ENCODE measurements at places on chromosomes 7 and 10.
A peak's percentile ranks its signal among the peaks of the same experiment; 100 is the strongest.

DNA sequence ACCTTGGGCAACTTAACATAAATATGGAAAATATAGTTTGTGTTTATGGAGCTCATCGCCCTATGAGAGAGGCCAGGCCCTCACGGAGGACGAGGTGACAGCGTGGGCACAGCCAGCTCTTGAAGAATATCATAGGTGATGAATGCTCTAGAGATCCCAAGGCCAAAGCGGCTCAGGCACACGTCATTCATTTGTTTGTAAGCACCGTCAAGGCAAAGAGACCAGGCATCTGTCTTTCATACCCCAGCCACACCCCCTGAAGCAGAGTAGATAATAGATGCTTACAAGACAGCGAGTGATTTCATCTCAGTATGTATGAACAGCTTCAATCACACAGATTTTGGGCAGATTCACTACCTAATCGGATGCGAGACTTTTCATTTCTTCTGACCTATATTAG lies 242.1 kb upstream of the C7orf33 start:
- no peak for DNase-seq

DNA sequence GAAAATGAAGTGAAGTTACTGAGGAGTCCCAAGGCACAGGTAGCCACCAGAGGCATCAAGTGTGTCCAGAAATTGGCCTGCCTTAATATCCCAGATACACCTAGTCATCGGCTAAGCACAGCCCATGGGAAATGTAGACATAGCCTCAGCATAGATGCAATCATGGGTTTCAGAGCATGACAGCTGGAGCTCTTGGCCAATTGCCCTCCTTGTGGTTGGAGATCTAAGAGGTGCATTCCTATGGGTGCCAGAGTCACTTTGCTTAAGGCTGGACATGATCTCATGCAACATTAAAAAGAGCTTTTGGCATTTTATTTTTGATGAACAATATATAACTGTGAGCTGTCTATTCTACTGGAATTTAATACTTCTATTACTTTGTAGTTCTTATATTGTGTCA lies 758.0 kb upstream of the LRRTM3 start:
- no peak for DNase-seq

GRCh38 chr10:43610636-43611035 lies 4.4 kb downstream of the ZNF485 start:
- no peak for DNase-seq

GRCh38 chr10:94076325-94076841 lies 82.7 kb downstream of the PLCE1 start:
- no peak for DNase-seq

DNA sequence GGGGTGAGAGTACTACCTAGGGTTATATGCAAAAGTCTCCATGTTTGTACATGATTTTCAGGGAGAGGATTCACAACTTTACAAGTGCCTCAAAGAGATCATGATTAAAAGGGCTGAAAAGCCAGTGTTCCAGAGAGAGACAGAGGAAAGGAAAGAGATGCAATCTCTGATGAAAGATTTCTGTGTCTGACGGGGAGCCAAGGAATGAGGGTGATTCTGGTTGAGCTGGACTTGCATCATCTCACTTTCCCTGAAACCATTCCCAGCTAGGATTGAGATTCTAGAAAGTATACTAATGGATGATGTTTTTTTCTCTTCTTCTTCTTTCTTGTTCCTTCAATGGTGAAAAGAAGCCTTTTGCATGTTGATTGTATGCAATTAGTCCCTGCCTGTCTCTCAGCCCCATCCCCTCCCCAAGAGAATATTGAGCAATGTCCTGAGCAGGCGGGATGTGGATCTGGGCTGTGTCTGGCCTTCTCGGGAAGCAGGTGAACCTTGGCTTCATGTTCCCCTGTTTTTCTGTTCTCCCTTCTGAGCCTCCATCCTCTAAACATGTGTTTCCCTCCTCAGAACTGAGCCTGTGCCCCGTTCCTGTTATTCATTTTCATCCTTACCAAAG lies 186.1 kb downstream of the ZNF365 start:
- DNase-seq = no peak

DNA sequence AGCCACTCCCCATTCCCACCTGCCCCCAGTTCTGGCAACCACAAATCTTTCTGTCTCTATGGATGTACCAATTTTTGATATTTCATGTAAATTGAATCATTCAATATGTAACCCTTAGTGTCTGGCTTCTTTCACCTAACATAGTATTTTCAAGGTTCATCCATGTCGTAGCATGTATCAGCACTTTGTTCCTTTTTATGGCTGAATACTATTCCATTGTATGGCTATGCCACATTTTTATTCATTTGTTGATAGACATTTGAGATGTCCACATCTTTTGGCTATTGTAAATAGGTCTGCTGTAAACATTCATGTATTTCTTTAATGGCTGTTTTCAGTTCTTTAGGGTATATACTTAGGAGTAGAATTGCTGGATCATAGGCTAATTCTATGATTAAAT lies 270.5 kb downstream of the FGFR2 start:
- DNase-seq = no peak

DNA sequence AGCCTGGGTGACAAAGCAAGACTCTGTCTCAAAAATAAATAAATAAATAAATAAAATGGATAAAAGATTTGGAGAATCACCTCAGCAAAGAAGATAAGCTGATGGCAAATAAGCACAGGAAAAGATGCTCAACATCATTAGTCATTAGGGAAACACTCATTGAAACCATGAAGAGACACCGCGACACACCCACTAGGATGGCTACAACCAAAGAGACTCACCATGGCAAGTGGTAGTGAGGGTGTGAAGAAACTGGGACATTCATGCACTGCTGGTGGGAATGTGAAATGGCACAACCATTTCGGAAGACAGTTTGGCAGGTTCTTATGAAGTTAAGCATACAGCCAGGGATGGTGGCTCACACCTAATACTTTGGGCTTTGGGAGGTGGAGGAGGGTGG lies 37.8 kb upstream of the FXYD4 start:
- no peak for DNase-seq

DNA sequence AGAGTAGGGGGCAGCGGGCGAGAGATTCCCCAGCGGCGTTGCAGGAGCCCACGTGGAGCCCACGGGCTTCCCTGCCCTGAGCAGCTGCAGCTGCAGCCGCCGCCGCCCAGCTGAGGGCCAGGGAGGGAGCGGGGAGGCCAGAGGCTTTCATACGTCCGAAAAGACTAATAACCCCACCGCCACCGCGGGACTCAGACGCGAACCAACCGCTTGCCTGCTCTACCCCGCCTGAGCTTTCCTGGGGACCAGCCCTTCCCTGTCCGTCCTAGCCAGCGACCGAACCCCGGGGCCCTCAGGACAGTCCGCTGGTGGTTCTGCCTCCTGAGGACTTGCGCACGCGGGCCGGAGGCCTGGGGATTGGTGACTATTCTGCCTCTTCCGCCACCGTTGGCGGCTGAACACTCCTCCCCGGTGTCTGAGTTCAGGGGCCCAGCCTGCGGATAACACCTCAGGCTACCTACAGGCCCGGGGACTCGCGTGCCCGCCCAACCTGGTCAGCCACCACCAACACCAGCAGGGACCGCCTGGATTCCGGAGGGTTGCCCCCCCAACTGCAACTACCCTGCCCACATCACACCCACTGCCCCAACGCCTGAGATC lies 18.4 kb downstream of the IFT22 start:
- no peak for DNase-seq

DNA sequence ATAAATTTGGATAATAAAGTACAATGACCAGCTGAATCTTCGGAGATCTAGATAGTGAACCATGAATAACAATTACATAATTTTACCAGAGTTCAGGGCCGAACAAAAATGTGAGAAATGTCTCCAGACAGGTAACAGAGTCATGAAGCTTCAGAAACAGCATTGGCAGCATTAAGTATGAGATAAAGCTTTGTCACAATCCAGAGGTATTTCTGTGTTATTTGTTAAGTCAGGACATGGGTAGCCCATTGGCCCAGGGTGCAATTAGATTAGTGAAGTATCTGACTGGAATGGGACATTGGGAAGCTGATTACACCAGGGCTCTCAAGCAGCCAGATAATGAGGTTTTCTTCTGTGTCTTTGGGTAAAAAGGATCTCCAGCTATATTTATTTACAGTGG lies 184.2 kb upstream of the PPP1R3A start:
- DNase-seq = no peak

DNA sequence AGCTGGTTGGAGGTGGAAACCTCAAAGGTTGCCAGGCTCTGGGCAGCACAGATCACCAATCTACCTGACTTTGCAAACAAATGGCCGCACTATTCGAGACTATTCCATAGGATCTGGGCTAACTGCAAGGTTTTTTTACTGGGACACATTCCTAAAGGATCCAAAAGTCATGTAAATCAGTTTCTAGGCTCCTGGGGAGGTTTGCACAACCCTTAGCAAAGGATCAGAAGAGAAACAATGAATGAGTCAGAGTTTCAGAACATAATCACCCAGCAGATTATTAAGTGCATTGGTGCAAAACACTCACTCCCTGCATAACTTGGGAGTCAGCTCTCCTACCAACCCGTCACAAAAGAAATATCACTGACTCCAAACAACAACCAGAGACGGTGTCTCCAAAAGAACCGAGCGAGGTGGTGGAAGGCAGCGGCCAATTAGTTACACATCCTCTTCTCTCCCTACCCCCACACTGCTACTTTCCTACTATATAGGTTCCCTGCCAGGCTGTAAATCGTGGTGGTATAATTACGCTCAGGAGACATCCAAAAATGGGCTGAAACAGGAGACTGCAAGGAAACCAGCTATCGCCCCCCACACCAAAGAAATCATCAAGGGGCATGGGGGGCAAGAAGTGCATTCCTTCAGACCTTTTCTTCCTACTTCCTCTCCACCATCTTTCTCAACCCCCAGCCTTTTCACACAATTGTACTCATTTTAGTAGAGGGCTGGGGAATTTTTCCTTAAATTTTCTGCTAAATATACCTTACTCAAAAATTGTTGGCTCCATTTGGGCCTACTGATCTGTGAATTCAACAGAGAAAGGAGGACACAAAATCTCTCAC lies 3.2 kb downstream of the UBE2H start:
- DNase-seq = no peak

DNA sequence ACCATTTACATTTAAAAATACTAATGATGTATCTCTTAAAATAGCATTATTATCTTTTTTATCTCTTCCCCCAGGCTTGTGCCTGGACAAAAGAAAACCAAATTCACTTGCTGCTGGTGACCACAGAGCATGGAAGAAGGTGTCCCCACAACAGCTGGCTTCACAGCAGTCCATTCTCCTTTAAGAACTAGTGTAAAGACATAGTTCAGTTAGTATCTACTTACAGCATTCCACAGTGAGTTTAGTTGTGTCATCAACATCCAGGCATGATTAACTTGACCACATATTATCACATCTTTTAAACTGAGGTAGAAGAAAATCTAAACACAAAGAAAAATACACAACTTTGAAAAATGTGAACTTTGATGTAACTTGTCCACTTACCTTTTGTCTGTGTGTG lies 55.0 kb downstream of the LRRC17 start:
- no peak for DNase-seq

GRCh38 chr10:117597216-117597615 lies 54.7 kb downstream of the EMX2 start:
- no peak for DNase-seq

DNA sequence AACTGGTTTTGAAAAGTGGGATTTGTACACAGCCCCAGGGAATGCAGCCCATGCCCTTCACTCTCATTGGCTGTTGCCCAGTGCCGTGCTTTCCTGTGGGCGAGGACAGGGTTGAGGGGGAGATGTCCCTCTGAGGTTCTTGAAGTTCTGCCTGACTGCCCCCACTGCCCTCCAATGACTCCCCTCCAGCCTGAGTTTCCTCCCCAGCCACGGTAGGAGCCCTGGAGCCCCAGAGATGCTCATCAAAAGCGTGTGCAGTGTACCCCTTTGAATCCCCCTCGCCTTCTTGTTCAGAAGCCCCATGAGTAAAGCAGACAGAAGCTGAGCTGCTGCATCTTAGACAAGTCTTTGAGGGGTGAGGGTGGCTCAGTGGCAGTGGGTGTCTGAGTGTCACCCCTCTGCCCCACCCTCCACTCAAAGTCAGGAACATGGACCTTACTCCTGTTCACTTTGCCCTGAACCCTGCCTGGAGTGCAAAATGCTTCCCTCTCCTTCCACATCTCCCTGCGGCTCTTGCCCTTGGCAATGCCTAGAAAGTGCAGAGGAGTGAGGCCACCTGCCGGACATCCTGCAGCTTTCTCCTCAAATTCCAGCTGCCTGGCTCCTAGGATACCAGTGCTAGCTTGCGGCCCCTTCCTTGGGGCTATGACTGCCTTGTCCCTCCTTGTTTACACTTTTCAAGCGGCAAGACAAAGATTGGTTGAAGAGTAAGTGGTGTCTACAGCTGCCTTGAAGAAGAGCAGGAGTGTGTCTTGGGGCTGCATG lies 19.9 kb downstream of the FAM241B start:
- DNase-seq = no peak

DNA sequence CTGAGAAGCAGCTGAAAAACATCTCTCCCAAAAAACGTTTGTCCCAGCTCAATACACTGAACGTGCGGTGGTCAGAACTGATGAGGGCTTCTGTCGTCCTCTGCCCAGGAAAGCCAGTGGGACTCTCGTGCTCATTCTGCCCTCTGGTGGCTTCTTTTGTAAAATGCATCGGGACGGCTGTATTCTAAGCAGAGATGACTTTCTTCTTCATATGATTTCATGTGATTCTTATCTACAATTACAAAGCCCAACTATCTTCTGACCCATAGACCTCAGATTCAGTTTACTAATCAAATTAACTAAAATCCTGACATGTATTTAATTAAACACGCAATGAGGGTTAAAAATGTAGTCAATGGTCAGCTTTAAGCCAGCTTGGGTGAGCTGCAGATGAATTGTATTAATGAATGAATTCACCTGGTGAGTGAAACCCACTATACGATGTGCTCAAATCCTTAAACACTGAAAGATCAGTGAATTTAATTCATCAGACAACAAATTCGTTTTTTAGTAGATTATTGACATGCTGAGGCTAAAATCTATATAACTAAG lies 117.6 kb upstream of the FAM204A start:
- peak; percentile 50 for DNase-seq

- no peak for DNase-seq
Observed at GRCh38 chr7:36741866-36742265, 17.6 kb upstream of the AOAH start.

GRCh38 chr10:131673396-131673795 lies 227.4 kb upstream of the PPP2R2D start:
- no peak for DNase-seq

DNA sequence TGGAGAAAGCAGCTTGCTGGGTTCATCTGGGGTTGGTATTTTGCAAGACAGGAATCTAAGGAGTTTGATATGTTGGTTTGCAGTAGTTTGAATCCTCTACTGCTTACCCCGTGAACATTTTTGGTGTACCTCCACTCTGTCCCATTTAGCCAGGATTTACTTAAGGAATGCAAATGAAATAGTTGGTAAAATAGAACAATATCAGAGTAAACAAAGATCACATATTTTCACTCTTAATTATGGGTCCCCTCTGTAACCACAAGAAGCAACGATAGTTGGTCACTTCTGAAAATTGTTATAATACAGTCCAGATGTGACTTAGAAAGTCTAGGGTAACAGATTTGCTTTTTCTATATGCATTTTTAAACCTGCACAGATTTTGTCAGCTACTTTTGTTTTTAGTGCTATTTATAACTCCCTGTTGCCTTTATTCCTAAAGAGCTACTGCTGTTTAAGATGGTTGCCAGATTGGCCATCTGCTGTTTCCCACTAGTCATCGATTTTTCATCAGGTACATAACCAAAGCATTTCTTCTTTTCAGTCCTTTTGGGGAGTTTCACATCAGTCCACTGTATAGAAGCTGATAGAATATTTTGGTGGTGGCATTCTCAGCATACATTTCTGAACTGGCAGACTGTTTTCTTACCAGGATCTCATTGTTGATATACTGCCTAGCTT lies 37.6 kb downstream of the MAPK8 start:
- DNase-seq = no peak

All from frontal cortex (tissue), 4 donors.